ENCODE measurements at places on chromosomes 11 and 22. TPM values are rescaled to one million over a fixed set of nuclear protein-coding genes. Genes with fewer than 3 reads are reported as not detected.

GRCh38 chr22:42948294-42948693 is 66.7 kb downstream of the PACSIN2 start:
- no peak for DNase-seq

- no peak for DNase-seq
Measured at GRCh38 chr11:66115638-66116301, 45.7 kb downstream of the PACS1 start.

GRCh38 chr22:20563941-20564371 is 56.5 kb downstream of the MED15 start:
- no peak for DNase-seq

Gene ADAMTS15
- 0.11 TPM for total RNA-seq

Gene PPME1
- total RNA-seq: 16.3 TPM

GRCh38 chr11:12674571-12674935 is 332 bp downstream of the TEAD1 start:
- DNase-seq: no peak

DNA sequence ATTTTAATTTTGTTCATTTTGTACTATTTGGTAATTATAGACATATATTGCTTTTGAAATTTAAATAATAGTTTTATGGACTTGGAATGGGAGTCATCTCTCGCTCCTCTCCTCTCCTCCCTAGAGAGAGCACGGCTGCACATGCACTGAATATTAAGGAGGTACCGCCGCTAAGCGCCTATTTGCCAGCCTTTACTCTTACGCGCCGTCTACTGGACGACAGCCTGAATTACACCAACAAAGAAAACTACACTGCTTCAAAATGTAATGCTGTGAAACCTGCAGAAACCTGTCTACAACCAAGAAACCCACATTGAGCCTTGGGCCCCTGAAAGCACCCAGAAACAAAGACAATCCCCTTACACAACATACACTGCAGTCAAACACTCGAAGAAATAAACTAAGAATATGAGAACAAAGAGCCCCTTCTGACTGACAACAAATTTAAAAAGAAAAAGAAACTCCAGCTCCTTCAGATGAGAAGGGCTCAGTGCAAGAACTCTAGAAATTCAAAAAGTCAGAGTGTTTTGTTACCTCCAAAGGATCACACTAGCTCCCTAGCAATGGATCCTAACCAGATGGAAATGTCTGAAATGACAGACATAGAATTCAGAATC is 737.2 kb downstream of the LRRC4C start:
- DNase-seq: no peak

Gene DDX25
- total RNA-seq: not detected

Gene GVQW3
- total RNA-seq: 1.8 TPM

- no peak for DNase-seq
Measured at GRCh38 chr11:73974604-73975478, 7.8 kb downstream of the UCP2 start.

DNA sequence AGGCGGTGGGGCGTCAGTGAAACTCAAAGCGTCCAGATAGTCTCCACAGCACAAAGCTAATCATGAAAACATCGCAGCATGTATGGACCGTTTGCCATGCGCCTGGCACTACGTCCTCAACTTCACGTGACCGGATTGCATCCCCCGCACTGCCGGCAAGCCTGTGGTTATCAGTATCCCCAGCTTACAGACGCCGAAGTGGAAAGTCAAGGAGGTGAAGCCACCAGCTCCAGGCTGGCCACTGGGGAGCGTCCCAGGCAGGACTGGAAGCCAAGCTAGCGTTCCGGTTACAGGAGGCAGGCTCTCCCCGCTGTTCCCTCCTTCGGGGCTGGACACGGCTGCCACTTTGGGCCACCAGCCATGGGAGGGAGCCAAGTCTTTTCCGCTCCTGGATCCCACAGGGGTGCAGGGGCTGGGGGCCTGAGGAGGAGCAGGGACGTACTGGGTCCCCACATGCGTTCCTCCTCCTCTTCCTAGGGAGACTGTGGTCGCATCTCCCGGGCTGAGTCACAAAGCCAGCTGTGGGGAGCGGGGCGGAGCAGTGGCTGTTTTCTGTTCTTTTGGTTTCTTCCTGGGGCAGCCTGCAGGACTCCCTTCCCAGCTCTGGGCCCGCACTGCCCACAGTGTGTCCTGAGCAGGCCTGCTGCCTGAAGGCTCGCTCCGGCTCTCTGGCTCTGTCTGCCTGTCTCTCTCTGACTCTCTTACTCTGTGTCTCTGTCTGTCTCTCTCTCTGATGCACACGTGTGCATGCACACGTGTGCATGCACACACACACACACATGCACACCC is 4.3 kb upstream of the OSBPL5 start:
- DNase-seq: no peak

DNA sequence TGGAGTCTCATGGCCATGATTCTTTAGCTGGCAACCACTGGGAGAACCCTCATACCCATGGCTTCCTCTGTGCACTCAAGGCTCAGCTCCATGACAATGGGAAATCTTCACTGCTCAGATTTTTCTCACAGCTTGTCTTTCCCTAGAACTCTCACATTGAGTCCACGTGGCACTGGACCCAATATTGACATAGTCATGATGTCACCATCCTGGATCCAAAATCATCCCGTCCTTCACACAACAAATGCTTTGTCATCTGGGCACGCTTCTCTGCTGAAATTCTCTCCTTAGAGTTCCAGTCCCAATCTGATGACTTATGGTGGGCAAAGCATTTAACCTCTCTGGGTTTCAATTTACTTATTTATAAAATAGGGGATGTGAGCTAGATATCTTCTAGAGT is 37.7 kb upstream of the CD44 start:
- no peak for DNase-seq

GRCh38 chr11:46917762-46918082 is 628 bp downstream of the LRP4 start:
- no peak for DNase-seq

- DNase-seq: no peak
Measured at GRCh38 chr11:117696540-117696939, 100.5 kb downstream of the DSCAML1 start.

DNA sequence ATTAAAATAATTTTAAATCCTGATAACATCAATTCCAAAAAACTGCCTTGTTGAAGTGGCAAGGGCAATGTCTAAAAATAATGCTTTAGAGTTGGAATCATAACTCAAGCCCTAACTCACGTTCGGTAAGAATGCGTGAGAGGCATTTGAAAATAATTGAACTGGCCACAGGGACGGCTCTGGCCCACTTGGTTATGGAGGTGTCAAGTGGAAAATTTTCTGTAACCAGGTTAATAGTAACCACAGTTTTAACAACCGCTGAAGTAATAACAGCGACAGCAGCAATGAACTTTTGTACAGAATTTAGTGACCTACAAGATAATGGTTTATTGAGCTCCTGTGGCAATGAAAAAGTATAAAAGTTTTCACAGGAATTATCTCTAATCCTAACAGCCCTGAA is 79.4 kb downstream of the ETS1 start:
- DNase-seq: no peak
